Mesenteric fat pad (tissue), 1 donor: ENCODE measurements at places on chromosomes 2 and 18. TPM values are rescaled to one million over a fixed set of nuclear protein-coding genes. Genes with fewer than 3 reads are reported as not detected.

C1QL2 gene
- not detected for total RNA-seq

DNA sequence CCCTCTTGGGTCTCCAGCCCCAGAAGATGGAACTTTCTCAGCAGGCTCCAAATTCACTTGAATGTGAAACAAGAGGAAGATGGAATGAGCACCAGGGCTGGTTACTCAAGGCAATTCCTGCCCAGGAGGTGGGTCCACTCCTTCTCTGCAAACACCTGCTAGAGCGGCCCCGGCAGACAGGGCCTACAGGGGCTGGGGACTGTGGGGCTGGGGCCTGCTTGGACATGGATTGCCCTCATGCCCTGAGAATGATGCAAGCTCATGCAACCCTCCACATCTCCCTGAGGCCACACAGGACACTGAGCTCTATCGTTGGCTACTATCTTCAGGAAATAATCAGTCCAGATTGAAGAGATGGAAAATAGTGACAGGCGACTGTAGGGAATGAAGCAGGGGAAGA, 39.1 kb downstream of the TFCP2L1 start:
- no peak for DNase-seq

DNA sequence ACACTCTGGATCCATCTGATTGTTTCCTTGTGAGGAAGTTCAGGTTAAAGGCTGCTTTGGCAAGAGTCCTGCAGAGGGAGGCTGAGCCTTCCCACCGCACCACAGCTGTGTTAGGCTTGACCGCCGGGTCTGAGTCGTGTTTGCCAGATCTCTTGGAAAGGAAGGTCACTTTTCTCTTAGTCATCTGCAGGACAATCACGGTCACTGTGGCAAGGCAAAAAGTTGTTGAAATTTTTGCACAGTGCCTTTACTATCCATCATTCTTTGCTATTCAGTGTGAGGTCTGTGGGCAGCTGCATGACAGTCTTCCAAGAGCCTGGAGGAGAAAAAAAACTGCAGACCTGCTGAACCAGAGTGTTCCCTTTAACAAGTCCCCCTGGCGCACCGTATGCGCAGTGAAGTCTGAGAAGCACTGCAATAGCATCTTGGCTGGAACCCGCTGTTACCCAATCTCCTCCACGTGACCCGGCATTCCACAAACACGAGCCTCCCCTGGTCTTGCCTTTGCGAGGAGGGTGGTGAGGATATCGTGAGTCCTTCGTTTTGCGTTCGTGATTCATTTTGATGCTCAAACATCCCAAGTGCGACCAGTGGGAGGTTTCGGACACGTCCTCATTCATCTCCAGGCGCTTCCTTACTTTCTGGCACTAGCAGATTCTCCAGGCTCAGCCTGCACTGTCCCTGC, 23.0 kb downstream of the BIN1 start:
- DNase-seq, result no peak

CASP8 gene
- 25.2 TPM for total RNA-seq

UGT1A5 gene
- total RNA-seq, result not detected

IMP4 gene
- 104 TPM for total RNA-seq

DNA sequence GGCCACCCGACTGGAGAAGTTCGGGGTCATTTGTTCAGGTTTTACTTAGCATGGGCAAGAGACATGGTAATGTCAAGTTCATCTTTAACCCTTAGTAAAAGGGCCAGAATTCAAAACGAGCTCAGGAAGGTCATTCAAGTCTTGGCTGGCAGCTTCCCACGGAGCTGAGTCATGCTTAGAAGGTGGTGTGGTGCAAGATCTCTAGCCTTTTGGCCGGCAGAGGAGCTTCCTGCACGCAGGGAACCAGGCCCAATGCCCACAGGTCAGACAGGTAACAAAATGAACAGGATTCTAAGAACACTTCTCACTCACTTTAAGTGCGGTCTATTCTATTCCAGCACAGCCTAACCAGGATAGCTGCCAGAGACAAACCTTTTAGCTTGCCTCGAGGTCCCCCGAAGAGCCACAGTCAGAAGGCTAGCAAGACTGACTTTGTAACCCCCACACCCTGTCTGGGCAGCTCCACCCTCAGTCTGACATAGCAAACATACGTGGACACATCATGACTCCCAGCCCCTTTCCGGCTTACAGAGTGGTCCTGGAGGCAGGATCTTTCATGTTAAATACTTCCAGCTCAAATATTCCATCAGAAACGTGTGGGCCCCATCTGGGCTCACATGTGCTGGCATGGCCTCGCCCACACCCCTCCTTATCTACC, 292.7 kb downstream of the BCL11A start:
- no peak for DNase-seq

DSC2 gene
- total RNA-seq, result 11.9 TPM

CD28 gene
- total RNA-seq, result 15.7 TPM

PTPN2 gene
- 33.8 TPM for total RNA-seq

- DNase-seq, result no peak
Observed at GRCh38 chr18:74190086-74190485, 41.8 kb downstream of the TIMM21 start.

STK11IP gene
- 17.1 TPM for total RNA-seq

PLGLB2 gene
- total RNA-seq, result 0.93 TPM

ANKRD29 gene
- total RNA-seq, result 11.9 TPM

- DNase-seq, result no peak
Observed at GRCh38 chr18:58937887-58938267, 73.2 kb downstream of the ZNF532 start.

DNA sequence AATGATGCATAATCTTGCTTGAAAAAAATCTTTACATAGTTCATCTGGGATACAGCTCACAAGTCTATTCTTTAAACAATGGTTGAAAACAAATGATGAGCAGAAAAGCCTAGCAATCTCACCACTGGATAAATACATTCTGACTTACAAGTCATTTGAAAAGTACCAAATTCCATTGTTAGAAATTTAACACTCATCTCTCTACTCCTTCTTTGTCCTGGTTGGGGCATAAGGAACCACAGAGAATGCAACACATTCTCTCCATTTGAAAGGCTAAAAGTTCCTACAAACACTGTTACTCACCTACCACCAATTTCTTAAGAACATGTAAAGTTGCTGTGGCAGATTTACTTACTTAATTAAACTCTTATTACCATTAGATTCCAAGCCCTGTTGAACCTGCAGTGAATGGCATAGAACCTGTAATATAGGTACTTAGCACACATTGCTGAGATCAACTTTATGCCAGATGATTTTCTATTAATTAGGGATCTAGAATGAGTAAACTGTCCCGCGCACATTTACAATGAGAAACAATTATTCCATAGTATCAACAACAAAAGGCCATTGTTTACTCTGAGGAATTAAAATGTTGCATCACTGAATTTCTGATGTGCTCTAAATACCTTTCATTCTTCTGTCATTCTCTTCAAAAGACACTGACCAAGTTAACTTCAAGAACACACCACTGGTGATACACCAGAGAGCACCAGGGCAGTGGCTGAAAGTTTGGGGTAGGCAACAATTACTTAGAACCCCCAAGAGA, 69.6 kb downstream of the CABYR start:
- DNase-seq, result no peak
